ENCODE measurements at places on chromosomes 7 and 10.

- DNase-seq, result no peak
These were observed 78.0 kb downstream of the HIP1 start for GRCh38 chr7:75660566-75661215.

GRCh38 chr10:124285587-124286527 lies 132.9 kb downstream of the OAT start:
- no peak for DNase-seq

DNA sequence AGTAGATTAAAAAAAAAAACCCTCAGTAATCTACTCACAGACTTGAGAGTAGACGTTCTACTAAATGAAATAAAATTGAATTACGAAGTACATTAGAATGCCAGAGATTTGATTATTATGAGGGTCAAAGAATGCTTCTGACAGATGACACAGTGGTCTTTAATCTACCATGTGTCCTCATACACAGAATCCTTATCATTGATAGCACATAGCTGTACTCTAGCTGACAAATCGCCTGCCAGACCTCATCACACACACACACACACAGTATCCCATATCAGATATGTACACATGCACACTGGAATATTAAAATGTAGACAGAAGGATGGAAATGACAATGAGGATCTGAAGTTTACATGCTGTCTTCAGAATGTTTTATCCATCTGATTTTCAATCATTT lies 104.6 kb downstream of the SORCS1 start:
- DNase-seq, result no peak

- no peak for DNase-seq
These were observed 141.0 kb downstream of the PRKAG2 start for GRCh38 chr7:151735851-151736402.

DNA sequence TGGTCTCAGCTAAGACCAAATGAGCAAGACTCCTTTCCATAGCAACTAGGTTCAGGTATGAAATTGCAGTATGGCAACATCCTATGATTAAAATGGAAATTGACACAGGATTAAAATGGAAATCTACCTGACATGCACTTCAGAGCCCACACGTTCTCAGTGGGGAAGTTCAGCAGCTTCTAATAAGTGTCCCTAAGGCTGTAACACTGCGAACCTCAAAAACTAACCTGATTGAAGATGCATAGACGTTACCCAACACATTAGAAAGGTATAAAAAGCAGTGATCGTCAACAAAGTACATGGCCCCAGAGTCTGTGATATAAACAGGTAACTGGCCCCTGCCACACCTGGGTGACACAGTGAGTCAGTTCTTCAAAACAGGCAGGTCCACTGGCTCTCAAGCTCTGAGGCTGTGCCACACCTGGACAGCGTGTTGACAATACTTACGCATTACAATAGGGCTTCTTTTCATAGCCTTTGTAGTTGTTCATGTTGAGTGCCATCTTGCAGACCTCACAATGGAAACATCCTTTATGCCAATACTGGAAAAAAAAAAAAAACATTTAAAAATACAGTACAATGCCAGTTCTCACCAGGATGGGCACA lies 274.9 kb upstream of the NEBL start:
- no peak for DNase-seq

DNA sequence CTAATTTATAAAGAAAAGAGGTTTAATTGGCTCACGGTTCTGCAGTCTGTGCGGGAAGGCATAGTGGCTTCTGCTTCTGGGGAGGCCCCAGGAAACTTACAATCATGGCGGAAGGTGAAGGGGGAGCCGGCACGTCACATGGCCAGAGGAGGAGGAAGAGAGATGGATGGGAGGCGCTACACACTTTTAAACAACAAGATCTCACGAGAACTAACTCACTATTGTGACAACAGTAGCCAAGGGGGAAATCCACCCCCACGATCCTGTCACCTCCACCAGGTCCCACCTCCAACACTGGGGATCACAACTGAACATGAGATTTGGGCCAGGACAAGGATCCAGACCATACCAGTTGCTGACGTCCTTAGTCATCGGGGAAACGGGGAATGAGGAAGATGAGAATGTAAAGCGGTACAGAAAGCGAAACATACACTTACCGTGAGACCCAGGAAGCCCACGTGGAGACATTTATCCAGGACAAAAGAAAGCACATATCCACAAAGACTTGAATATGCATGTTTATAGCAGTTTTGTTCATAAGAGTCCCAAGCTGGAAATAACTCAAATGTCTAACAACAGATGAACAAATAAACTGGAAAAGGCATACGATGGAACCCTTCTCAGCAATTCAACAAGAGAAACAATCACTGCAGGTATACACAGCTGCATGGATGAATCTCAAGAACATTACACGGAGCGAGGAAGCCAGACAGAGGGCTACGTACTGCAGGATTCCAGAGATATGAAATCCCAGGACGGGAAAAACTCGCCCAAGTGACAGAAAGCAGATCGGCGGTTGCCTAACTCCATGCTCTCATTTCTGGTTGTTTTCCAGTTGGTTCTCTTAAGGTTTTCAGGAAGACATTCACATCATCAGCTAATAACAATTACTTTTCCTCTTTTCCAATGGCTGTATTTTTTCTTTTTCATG lies 26.2 kb upstream of the INPP5A start:
- no peak for DNase-seq

GRCh38 chr10:72173619-72174296 lies 42.1 kb upstream of the ANAPC16 start:
- no peak for DNase-seq

- no peak for DNase-seq
These were observed 93.4 kb downstream of the GPR26 start for GRCh38 chr10:123759501-123760031.

DNA sequence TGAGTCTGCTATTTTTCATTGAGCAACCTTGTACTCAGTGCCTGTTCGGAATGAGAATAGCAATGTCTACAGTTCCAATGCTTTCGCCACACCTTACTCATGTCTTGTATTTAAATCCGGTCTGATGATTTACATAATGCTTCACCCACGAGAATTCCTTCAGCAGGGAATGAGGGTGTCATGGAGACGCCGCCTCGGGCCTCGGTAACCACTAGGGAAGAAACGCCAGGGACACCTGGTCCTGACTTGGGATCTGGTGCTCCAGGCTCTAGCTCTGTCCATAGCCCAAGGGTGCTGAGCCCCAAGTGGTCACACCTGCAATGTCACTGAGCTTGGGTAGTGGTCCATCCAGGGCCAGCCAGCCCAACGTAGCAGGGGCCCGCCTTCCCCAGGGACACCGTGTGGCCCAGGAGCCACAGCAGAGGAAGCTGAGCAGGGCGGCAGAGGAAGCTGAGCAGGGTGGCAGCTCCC lies 37.4 kb downstream of the PRKAG2 start:
- no peak for DNase-seq

DNA sequence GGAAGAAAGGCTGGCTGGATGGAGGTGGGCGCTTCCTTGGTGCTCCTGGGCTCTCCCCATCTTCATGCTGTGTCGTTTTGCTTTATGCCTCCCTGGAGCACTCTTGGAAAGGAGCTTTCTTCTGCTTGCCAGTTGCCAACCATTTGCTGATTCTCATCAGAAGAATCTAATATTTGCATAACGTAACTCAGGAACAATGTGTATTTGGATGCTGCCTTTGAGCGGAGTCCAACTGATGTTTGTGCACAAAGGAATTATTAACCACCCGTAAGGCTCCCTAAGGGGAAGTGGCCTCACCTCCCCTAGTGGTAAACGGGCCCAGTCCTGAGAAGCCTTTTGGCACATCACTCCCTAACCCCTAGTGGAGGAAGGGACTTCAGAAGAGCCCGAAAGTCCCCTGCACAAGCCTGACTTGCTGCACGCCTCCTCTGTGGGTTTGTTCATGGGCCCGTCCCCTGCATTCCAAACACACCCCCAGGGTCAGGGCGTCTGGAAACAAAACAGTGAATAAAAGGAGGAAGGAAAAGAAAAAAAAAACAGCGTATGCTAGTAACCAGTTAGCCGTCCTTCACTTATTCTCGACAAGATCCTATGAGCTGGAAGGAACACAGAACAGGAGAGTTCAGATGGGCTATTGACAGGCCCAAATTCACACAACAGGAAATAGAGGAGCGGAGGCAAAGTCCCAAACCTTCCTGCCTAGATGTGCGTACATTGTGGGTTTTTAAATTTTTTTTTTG lies 602.2 kb downstream of the LRMDA start:
- DNase-seq, result no peak

DNA sequence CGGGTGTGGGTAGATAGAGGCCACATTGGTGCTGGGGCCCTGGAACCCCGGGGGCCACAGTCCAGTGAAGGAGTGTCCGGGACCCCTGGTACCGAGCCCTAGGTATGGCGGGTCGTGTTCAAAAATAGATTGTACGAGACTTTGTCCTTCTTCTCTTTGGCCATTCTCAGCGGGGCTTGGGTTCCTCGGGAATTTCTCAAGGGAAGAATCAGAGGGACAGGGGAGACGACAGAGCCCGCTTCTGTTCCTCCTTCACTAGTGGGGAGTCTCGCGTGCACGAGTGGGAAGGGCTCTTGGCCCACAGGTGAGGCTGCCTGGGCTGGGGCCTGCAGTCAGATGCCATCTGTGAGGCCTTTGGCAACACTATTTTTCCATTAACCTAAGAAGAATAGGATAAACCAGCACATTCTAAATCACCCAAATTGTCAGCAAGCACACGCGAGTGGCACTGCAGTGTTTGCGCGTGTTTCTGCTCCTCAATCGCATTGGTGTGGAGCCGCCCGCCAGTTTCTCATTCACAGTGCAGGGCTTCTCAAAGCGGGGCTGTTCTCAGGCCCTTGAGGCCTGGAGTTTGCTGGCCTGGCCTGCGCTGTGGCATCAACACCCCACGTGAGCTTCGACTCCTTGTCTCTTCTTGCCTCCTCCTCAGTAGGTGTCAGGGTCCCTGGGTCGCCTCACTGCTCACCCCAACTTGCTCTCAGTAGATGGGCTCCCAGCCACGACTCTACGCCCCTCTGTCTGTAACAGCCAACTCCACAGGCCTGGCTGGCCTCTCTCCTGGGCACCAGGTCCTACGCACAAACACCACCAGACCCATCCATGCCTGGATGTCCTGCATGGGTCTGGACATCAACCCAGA lies 187.6 kb upstream of the SHH start:
- DNase-seq, result no peak

- DNase-seq, result no peak
These were observed 39.3 kb downstream of the BAZ1B start for GRCh38 chr7:73482746-73483145.

GRCh38 chr7:28328146-28328545 lies 84.2 kb upstream of the CREB5 start:
- DNase-seq, result no peak

- no peak for DNase-seq
These were observed 161.6 kb downstream of the LRMDA start for GRCh38 chr10:75592791-75593643.

DNA sequence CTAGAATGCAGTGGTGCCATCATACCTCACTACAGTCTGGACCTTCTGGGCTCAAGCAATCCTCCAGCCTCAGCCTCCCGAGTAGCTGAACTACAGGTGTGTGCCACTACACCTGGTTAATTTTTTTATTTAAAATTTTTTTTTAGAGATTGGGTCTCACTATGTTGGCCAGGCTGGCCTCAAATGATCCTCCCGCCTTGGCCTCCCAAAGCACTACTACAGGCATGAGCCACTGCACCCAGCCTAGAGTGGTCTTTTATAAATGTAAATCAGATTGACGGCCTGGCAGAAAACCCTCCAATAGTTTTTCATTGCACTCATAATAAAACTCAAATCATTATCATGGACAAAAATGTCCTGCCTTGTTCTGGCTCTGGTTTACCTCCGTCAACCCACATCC lies 201.7 kb upstream of the PLXNA4 start:
- no peak for DNase-seq

DNA sequence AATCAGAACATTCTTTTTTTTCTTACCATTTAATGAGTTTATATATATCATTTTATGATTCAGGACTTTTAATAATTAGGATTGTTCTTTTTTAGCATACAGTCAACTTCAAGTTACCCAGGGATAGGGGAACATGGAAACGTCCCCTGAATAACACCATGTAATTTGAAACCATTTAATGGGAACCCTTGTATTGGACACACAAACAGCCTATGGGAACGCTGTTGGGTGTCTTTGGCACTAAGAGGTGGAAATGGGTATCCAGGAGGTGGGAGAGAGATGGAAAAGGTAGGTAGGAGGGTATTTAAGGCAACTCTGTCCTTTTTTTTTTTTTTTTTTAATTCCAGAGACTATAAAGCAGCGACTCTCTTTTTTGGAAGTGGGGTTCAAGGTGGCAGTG lies 2.6 kb downstream of the LUC7L2 start:
- no peak for DNase-seq

DNA sequence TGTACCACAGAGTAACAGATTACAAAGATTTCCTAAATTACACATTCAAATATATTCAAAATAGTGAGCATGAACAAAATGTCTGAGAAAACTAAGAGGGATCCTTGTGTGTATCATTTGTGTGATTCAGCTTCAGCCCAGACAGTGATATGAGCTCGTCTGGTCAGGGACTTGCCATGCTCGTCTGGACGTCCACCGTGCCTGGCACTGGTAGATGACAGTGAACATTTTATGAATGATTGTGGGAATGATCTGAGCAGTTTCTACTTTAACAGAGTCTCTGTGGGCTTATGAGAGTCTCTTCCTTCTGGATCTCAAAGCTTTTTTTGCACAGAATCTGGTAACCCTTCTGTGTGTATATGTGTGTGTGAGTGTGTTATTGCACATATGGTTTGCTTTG lies 34.2 kb upstream of the ANKRD2 start:
- DNase-seq, result no peak

DNA sequence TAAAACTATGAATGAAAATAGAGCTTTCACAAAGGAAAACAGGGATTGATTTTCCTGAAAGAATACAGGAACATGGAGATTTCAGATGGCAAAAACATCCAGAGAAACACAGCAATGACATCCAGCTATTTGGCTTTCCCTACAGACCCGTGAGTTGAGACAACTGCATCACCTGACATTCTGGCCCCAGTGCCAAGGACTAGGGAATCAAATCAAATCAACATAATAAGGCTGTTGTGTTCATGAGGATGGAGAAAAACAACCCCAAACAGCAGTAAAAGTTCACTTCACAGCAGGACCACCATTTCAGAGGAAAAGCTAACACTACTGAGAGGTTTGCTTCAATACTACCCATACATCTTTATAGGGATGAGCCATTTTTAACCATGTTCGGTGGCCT lies 25.5 kb downstream of the ETV1 start:
- DNase-seq, result no peak

- DNase-seq, result no peak
These were observed 22.3 kb downstream of the CHST15 start for GRCh38 chr10:124071141-124071540.

- no peak for DNase-seq
These were observed 527.5 kb downstream of the GPAM start for GRCh38 chr10:111656066-111656465.

GRCh38 chr7:90326500-90326899 lies 5.4 kb upstream of the FAM237B start:
- DNase-seq, result no peak

GRCh38 chr10:73083221-73083620 lies 13.4 kb downstream of the P4HA1 start:
- no peak for DNase-seq
